Stimulated activated CD4-positive, alpha-beta T cell treated with anti-CD3 and anti-CD28 coated beads, Interleukin-12 subunit alpha, Interleukin-12 subunit beta, amount 100 ng/mL, for 48 hours (primary cell): ENCODE measurements at places on chromosomes 1 and 21.

- DNase-seq: no peak
Observed at GRCh38 chr1:161956097-161956496, 67.6 kb downstream of the OLFML2B start.

DNA sequence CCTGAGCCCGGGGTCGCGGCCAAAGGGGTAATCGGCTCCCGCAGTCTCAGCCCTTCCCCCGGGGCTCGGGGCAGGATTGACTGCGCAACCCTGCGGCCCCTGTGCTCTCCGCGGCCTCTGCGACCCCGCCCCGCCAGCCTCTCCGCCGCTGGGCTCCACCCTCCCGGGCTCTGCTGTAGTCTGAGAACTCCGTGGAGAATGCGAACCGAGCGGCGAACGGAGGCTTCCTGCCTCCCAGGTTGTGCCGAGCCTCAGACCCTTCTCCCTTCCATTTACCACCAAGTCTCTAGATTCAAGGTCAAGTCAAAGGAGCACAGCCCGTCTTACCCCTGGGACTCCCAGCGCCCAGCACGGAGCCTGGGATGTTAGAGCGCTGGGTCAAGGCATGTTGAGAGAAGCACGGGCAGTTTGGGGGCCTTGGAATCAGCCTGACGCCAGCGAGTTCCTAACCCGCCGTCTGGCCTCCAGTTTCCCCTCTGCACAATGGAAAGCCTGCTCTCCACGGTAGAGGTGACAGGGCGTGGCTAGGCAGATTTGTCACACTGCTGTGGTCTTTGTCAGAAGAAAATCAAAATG lies 3.0 kb downstream of the ATP2B4 start:
- peak; percentile 64 for DNase-seq

DNA sequence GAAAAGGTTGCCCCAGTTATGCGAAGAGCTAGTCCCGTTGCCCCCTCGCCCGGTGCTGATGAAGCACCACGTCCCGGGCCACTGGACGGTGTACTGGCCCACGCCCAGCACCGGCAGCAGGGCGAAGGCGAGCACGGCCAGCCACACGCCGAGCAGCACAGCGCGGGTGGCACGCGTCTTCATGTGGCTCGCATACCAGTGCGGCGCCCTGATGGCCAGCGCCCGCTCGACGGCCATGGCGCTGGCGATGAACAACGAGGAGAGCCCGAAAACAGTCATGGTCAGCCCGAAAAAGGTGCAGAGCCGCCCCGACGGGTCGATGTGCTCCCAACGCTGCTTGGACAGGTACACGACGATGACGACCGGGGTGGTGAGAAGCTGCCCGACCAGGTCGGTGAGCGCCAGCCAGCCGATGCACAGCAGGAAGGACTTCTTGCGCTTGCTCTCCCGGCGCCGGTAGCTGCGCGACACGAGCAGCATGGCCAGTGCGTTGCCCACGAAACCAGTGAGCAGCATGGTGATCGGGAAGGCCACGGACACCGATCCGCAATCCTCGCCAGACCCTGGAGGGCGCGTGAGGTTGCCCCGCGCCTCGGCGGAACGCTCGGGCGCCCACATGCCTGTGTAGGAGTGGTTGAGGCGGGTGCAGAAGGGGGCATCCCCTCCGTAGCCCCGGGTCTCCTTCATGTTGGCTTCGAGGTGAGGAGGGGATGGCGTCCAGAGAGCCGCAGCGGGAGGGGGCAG lies 553 bp downstream of the PTGER3 start:
- DNase-seq: no peak

DNA sequence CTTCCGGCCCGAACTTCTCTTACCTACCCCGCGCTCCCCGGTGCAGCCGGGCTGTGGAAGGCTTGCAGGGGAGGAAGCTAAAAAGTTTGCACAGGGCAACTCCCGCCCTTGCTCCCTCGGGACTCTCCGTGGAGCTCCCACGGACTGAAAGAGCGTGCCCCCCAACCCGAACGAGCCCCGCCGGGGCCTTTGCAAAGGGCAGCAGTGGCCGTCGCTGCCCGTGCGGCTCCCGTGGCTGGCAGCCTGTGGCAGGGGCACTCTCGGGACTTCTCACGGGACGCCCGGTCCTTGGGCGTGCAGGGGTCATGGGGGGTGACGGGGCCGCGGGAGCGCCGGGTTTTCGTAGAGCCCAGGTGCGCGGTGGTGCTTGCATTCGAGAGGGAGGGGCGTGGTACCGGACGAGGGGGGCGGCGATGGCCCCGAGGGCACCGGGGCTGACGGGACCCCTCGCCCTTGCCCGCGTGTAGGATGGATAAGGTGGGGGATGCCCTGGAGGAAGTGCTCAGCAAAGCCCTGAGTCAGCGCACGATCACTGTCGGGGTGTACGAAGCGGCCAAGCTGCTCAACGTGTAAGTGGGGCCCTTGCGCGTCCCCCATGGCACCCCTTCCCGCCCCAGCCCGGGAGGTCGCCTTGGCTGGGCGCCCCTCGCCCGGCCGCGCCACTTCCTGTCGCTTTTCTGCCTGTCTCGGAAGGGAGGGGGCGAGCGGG lies 711 bp downstream of the GADD45A start:
- DNase-seq: peak; percentile 38

GRCh38 chr21:38804789-38805327 lies 871 bp upstream of the ETS2 start:
- peak; percentile 34 for DNase-seq

GRCh38 chr1:41840592-41841246 lies 78.0 kb downstream of the HIVEP3 start:
- no peak for DNase-seq

DNA sequence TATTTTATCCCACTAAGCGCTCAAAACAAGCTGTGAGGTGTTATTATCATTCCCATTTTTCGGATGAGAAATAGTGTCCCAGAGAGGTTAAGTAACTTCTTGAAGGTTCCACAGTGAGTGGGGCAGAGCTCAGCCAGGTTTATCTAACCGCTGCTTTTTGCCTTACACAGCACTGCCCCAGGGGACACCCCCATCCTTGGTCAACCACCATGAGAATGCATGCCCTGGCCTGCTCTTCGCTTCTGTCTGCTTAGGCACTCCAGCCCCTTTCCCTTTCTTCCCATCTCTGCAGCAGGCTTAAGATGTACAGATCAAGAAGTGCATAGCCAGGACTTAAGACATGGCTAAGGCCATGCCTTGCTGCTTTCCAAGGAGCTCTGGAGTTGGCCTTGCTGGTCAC lies 159.0 kb upstream of the CD34 start:
- no peak for DNase-seq

GRCh38 chr1:64116537-64116936 lies 86.9 kb upstream of the UBE2U start:
- no peak for DNase-seq

DNA sequence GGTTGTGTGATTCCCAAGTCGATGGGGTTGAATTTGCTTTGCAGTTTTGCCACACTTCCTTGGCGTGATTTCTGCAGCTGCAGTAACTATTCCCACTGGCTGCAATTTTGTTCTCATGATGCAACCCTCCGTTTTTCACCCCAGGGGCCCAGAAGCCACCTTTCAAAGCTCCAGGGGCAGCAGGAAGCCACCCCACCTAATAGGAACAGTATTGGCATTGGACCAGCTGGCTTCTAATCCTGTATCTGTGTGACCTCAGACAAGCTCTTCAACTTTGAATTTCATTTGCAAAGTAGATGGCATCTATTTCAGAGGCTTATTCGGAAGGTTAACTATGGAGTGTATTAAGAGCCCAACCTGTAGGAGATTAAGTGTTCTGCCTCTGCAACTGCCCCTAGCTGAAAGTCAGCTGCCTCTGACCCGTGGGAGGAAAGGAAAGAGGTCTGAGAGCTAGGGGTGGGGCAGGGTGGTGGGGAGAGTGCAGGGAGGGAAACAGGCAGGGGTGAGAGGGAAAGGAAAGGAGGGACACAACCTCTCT lies 12.6 kb downstream of the C1orf115 start:
- DNase-seq: no peak
